ENCODE measurements at places on chromosomes 4 and X.
A peak's percentile ranks its signal among the peaks of the same experiment; 100 is the strongest.

- DNase-seq: no peak
These were observed 33.5 kb upstream of the CYP2U1 start for GRCh38 chr4:107897823-107898222.

DNA sequence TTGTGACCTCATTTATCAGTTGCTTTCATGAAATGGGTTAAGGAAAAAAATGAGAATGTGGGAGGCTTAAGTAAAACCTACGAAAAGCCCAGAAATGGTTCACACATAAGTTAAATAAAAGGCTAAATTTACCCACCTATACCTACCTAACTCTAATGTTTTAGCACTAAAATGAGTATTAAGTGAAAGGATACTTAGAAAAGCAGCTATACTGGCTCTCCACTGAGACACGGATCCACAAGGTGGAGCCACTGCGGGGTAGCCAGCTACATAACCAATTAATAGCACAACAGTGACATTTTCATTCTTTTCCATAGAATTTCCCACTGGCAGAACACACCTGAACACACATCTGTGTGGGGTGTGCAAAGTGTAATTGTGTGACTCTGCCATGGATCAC lies 101.9 kb downstream of the MAML3 start:
- peak; percentile 65 for DNase-seq

DNA sequence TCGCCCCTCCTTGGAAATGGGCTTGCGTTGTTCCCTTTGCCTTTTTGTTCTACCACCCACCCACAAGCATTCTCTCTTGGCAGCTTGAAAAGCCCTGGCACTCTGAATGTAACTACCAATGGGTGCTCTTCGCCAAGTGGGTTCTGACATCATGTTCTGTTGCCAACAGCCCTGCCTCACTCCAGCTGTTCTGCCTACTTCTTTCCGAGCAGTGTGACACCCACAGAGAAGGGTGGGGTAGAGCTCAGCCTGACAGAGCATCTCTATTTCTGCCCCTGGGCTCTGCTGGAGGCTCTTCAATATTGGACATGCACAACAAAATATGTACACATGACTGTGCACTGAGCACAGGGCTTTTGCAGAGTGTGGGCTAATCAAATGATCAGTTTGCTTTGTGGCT lies 15.6 kb upstream of the EXOSC9 start:
- no peak for DNase-seq

DNA sequence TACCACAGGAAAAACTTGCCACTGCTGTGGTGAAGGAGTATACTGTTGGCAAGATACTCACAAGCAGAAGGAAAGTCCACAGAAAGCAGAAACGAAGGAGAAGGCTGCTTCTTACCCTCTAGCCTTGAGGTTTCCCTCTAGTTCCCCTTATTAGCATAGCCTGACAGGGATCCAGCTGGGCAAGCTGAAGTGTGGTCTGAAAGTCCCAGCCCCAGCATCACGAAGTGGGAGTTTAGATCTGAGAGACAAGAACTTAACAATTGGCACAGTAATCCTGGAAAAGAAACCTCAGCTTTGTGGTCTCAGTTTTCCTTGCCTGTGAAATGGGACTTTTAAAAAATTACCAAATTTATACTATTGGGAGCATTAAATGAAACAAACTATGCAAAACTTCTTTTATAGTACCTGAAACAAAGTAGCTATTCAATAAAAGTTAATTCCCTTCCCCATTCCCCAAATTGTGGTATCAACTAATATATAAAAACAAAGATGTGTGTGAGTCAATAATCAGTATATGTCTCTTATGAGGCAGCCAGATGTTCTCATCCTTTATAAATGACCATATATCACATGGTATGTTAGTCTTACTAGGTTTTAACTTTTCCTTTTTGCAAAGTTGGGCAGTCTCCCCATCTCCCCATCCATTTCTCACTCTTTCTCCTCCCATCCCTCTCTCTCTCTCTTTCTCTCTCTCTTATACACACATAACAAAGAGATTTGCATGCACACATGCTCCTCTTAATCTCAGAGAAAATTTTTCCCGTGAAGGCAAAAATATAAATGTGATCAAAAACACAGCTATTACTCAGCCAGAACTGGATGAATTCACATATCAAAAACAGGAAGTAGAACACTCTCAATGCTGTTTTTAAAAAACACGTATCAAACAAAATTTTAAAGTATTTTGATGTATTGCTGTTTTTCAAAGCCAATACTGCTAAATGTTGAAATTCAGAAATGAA lies 57.8 kb downstream of the SCFD2 start:
- no peak for DNase-seq

DNA sequence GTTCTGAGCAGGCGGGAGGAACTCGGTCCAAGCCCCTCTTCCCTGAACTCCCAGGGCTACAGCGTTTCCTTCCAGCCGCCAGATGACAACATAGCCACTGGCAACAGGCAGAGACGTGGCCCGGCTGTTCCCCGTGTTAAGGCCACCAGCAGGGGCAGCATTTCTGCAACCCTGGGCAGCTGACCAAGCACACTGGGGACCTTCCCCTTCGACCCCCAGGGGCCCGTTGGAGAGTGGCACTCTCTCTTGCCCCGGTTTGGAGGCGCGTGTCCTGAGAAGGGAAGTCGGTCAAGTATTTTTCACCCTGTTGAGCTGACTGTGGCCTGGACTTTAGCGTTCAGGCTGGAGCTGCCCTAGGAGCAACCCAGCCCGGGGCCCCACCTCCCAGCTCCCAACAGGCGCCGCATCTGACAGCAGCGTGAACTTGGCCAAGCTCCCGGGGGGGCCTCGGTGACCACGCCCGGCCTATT lies 37.6 kb downstream of the ZBTB49 start:
- DNase-seq: no peak

DNA sequence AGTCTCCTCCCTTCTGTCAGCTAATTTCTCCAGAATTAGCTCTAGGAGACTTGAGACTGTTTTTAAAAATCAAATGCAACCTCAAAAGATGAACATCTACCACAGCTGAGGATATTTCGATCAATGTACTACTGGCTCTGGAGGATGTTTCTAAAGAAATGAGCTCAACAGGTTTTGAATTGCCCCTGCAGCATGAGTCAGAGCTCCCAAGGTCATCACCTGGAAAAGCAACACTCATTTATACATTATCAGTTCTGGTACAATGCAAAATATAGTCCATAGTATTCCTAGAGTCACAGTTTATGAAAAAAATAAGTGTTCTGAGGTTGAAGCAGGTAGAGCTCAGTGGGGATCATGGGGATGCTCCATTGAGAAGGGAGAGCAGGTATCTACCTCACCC lies 50.8 kb upstream of the MCF2 start:
- DNase-seq: no peak
